ENCODE measurements at places on chromosomes 4 and X.

DNA sequence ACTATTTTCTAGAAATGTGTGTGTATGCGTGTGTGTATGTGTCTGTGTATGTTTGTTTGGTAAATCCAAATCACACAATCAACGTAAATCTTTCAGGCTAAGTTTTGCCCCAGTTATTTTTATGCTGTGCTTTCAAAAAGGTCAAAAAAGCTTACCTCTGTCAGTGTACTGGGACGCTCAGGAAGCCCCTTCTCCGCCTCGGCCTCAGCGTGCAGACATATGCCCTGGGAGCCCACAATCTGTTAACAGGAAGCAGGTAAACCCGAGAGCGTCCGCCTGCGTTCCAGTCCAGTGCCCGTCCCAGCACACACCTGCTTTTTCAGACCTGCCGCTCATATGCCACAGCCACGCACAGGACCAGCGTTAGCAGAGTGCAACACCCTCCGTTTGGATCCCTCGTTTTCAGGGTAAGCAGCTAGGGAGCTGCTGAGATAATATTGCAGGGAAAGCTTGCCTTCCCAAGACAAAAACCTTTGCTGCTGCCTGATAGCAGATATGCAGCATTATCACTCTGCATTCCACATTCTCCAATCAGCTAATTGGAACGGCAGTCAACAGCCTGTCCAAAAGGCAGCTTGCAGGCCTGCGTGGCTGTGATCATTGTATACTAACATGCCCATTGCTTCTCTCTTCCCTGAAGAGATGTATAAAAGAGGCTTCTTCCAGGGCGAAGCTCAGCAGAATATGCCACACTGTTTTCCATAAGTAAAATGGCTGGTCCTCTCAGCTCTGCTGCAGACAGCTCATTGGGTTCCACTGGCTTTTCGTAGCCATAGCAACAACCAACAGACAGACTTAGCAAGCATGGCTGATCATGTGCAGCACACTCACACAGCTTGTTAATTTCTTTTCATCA is at the start of gene SORBS2:
TSS of gene SORBS2 (minus strand) at position 686 of the 856 bp plus-strand sequence. CDS start 121,623 bp downstream, outside the sequence.
- DNase-seq = no peak

GRCh38 chrX:9133426-9133825 is 99.5 kb upstream of the FAM9B start:
- no peak for DNase-seq

- no peak for DNase-seq
Observed at GRCh38 chr4:182174979-182175378, 68.2 kb upstream of the TENM3 start.

- DNase-seq = no peak
Observed at GRCh38 chrX:49995107-49995731, 72.8 kb downstream of the CLCN5 start.

DNA sequence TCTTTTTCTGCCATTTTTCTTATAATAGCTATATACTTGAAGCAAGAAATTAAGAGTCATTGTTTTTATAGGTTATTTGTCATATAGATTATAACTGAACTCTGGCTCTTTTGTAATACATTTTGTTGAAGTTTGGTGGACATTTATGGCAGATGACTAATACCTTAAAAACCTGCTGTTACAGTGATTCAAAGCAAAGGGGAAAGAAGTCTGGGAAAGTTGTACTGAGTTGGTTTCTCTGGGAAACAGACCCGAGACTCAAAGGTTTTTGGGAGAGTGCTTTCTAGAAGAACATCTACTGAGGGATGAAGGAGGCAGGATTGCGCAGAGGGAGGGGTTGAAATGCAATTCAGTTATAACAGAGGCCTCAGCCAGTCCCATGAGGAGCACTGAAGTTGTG is 35.9 kb downstream of the NAP1L5 start:
- DNase-seq = no peak

DNA sequence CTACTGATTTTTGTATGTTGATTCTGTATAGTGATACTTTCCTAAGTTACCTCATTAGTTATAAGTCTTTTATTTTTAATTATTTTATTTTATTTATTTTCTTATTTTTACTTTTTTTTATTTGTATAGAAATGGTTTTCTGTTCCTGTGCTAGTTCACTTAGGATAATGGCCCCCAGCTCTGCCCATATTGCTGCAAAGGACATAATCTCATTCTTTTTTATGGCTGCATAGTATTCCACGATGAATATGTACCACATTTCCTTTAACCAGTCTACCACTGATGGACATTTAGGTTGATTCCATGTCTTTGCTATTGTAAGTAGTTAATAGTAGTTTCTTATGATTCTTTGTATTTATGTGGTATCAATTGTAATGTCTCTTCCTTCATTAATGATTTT is 31.5 kb upstream of the GK2 start:
- no peak for DNase-seq

GRCh38 chrX:71103110-71103983 is 3.2 kb downstream of the CXorf65 start:
- peak; percentile 50 for DNase-seq

Data from central memory CD8-positive, alpha-beta T cell (primary cell).